ENCODE measurements at places on chromosomes 1 and 21.

- DNase-seq = no peak
These were observed 2.7 kb upstream of the TMEM61 start for GRCh38 chr1:54977533-54978297.

DNA sequence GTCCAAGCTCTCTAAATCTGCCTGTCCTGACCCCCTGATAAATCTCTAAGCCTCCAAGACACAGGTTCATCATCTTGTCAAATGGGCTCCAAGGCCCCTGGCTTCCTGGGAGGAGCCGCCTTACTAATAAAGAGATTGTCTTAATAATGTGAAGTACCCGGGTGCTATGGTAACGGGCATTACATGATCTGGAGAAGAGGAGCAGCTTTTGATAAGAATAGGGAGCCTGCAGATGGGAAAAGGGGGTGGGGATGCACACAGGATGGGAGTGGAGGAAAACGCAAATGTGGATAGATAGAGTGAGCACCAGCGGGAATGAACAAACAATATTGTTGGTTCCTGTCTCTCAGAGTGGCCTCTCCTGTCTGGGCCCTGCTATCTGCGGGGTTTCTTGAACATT, 11.9 kb upstream of the RXRG start:
- no peak for DNase-seq

DNA sequence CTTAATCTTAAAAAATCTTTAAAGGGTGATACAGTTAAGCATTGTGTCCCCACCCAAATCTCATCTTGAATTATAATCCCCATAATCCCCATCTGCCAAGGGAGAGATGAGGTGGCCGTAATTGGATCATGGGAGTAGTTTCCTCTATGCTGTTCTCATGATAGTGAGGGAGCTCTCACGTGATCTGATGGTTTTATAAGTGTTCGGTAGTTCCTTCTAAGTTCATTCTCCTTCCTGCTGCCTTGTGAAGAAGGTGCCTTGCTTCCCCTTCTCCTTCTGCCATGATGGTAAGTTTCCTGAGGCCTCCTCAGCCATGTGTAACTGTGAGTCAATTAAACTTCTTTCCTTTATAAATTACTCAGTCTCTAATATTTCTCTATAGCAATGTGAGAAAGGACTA, 10.7 kb downstream of the DHRS3 start:
- no peak for DNase-seq

GRCh38 chr1:59310549-59311250, 13.8 kb downstream of the FGGY start:
- DNase-seq = no peak

DNA sequence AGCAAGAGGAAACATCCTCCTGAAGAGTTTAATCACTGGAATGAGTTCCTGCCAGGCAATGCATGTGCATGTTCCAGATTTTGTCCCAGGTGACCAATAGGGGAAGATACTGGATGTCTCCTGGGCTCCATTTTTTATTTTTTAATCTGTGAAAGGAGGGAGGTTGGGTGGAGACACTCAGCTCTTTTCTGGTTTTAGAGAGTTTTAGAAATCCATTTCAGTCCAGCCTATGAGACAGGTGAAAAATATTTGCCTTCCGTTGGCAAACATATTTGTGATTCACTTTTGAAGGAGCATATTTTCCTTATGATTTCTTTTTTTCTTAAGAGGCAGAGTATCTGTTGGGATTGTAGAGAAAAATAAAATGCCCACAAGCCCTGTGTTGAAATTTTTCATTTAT, 70.7 kb downstream of the ABCA4 start:
- no peak for DNase-seq

GRCh38 chr1:74674278-74675048, 871 bp upstream of the ERICH3 start:
- no peak for DNase-seq

GRCh38 chr21:33236013-33236686, 6.4 kb downstream of the IFNAR2 start:
- DNase-seq = no peak

DNA sequence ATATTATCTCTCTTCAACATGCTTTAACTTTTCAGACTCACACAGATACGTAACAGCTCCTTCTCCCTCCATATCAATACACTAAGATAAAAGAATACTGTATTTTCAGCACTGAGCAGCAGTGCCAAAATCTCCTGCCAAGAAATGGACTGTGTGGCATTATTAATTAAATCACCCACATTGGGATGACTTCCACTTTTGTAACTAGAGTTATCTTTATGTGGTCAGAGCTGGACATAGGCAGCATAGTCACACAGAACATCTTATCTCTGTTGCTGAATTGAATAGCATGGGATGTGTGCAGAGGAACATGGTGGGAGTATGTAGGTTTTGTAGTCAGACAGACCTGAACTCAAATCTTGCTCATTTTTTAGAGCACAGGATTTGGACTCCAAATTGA, 41.4 kb upstream of the CACYBP start:
- DNase-seq = no peak

DNA sequence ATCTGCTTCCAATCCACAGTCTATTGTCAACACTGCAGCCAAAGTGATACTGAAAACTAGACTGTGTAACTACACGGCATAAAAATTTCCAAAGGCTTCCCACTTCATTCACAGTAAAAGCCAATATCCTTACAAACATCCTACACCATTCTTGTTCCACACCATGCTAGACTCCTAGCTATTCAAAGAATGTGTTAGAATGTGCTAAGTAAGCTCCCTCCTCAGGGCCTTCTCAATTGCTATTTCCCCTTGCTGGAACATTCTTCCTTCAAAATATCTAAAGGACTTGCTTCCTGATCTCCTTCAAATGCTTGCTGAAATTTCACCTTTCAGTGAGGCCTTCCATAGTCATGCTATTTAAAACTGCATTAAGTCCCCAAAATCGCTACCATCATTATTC, 228.1 kb downstream of the AKT3 start:
- no peak for DNase-seq

GRCh38 chr21:46226146-46226545, 2.4 kb downstream of the LSS start:
- DNase-seq = no peak

DNA sequence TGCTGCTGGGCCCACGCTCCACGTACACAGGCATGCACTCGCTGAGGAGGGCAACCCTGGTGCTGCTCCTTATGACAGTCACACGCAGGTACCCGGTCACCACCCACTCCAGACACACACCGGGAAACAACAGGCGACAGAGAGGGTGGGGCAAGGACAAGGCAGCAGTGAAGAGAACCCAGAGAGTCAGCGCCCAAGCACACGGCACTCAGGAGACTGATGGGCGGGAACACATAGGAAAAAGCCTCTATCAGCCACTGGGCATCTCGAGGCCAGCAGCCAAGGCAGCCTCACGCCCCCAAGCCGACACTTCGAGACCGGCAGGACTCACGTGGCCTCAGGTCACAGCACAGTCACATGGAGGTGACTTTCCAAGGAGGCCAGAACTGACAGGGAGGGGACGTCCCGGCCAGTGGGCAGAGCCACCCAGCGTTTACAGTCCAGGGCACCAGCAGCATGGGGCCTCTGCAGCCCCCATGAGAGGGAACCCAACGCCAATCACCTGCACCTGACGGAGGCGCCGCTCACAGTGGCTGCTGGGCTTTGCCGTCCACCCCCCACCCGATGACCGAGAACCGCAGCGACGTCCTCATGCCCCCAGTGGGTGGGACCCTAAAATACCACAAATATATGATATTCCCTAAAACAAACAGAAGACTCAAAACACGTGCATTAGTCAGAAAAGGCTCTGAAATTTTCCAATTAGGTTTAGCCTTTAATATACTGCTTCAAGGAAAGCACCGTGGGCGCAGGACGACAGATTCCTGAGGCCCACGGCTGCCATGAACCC, 19.7 kb downstream of the PTTG1IP start:
- no peak for DNase-seq

DNA sequence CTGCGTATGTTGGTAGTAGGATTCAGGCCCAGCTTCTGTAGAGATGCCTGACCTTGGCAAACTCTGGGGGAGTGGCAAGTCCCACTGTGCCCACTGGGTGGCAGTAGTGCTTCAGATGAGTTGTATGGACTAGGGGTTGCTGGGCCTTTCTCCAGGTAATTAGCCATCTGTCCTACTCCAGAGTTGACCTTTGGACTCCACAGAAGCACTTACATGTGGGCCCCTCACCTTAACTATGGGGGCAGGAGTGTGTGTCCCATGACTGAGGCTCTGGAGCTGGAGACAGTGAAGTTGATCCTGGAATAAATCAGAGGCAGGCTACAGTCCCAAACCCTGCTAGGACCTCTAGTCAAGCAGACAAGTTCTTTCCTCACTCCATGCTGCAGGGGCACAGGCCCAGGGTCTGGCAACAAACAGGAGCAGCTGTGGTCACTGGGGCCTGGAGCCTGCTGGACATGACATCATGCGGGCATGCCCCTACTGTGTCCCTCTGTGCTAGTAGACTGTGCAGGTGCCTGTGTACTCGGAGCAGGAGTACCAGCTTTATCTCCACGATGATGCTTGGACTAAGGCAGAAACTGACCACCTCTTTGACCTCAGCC, 4.6 kb downstream of the DMAP1 start:
- peak; percentile 50 for DNase-seq

GRCh38 chr1:167430134-167430848, 88.0 kb downstream of the CD247 start:
- DNase-seq = no peak

DNA sequence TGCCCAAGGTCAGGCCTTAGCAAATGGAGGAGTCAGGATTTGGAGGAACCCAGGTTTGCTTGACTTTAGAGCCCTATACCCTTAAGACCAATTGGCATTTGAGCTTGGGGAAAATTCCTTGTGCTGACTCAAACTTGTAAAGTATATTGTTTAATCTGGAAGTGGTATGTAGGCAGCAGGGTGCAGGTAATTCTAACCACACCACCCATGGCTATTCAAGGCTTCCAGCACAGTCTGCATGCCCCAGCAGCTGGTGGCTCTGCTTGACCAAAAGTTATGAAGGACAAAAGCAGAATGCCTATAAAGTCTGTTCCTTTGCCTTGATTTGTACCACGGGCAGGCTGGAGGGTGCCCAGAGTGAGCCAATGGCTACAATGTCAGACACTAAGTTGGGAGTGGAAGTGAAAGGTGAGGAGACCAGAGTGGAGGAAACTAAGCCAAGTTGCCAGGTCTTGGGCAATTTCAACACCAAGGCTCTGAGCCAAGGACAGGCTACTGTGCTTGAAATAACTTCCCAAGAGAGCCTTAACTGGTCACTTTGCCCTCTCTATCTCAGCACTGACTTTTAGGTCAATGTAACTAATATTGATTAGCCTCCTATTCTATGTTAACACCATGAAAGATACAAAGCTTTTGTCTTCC, 4.7 kb upstream of the G0S2 start:
- DNase-seq = no peak

DNA sequence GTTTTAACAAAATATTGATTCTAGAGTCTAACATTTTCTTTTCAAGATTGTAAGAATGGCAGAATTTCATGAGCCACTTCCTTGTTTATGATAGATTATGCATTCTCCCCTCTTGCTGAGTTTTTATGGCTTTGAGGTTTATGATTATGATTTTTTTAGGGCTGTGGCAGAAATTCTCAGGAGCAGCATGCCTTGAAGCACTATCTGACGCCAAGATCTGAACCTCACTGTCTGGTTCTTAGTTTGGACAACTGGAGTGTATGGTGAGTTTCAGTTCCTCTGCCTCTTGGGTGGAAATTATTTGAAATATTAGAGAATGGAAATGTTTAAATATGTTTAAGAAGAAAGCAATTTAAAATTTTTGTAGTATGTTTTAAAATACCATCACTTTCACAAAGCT, 10.2 kb downstream of the USP16 start:
- no peak for DNase-seq

DNA sequence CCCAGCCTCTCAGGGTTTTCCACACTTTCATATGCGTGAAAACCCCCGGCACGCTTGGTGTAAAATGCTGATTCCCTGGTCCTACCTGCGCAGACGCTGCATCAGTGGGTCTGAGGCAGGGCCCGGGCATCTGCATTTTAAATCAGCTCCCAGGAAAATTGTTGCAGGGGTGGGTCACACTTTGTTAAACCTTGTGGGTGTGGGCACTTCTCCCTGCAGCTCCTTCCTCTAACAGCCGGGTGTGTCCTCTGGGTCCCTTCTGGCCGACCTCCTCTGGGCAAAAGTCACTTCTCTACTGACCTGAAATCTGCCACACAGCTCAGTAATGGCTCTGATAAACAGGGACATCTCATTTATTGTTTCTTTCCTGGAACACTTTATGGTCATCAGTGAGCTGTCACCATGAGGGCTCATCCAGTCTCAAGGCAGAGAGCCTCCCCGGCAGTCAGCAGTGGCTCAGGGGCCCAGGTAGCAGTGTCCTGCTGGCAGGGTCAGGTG, 52.8 kb upstream of the TMPRSS2 start:
- DNase-seq = no peak

DNA sequence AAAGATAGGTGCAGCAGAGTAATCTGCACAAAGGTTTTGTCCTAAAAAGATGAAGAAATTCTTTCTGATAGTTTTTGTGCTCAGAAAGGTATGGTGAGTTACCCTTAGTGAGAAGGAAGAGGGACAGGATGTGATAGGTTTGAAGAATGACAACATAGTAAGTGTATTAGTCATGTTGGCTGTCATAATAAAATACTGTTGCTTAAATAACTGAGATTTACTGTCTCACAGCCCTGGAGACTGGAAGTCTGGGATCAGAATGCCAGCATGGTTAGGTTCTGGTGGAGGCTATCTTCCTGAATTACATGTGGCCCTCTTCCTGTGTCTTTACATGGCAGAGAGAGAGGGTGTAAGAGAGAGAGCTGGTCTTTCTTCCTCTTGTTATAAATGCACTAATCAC, 965.2 kb downstream of the TTLL7 start:
- DNase-seq = no peak

DNA sequence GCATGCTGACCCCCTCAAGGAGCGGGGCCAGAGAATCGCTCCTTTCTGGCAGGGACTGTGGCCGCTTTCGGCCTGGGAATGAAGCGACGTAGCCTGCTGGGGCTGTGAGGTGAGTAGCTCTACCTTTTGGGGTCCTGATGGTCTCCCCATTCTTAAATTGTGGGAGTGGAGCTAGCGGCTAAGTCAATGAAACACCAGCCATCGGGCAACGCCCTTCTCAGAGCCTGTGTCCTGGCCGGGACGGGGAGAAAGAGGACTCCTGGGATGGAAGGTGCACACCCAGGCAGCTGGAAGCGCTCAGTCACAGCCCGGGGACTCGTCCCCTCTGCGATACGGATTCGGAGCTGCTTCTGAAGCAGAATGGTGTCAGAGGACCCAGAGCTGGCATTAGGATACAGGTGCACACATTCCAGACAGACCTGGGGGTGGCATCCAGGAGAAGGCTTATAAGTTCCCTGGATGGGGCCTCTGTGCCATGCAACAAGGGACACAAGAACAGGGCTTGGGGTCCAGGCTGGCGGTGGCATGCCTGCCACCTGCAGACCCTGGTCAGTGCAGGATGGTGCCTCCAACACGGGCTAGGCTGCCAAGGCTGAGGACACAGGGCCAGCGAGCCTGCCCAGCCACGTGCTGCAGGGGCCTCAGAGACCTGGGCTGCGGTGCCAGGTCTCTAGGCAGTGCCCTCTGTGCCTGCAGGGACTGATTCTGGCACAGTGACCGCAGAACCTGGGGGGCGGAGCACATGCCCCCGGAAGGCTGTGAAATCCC, 945 bp upstream of the WNT9A start:
- DNase-seq = no peak

GRCh38 chr1:48592330-48592729, 120.3 kb upstream of the SPATA6 start:
- no peak for DNase-seq
